ENCODE measurements at places on chromosomes 2 and 18.

DNA sequence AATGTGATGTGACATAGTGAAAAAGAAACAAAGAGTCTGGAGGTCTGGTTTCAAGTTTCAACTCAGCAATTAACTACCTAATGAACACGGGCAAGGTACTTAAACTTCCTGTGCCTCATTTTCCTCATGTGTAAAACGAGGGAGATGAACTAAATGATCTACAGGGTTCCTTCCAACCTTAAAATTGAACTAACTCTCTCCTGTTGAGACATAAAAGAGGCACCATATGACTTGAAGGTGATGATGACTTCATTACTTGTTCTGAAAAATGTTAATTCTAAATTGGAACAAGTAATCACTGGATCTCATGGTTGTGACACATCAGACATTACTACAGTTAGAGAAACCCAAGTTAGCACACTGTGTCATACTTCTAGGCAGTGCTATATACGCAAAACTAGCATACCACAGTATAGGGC is 8.9 kb upstream of the REL start:
- no peak for DNase-seq

DNA sequence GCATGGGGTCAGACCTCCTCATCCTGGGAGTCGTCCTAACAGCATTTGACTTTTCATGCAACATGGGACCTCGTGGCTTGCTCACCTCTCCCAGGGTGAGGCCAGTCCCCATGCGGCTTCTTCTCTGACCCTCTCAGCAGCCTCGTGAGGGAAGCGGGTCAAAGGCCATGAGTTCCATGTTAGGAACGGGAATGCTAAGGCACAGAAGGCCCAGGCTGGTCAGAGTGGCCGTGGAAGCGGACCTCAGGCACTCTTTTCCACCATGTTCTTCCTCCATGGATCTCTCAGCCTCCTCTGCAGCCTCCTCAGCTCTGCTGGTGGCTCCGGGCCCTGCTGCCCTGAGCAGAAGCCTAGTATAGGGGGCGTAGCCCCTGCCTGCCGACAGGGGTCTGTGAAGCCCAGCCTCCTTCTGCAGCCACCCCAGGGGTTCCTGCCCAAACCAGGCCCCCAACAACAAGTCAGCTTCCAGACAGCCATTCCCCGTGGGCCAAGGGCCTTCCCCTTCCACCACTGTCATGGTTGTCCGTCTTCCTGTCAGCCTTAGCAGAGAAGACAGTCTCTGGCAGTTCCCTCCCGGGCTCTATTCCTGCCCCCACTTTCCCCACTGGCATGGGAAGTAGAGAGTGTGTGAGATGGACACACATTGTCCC is 60.0 kb upstream of the OTOF start:
- DNase-seq = no peak

DNA sequence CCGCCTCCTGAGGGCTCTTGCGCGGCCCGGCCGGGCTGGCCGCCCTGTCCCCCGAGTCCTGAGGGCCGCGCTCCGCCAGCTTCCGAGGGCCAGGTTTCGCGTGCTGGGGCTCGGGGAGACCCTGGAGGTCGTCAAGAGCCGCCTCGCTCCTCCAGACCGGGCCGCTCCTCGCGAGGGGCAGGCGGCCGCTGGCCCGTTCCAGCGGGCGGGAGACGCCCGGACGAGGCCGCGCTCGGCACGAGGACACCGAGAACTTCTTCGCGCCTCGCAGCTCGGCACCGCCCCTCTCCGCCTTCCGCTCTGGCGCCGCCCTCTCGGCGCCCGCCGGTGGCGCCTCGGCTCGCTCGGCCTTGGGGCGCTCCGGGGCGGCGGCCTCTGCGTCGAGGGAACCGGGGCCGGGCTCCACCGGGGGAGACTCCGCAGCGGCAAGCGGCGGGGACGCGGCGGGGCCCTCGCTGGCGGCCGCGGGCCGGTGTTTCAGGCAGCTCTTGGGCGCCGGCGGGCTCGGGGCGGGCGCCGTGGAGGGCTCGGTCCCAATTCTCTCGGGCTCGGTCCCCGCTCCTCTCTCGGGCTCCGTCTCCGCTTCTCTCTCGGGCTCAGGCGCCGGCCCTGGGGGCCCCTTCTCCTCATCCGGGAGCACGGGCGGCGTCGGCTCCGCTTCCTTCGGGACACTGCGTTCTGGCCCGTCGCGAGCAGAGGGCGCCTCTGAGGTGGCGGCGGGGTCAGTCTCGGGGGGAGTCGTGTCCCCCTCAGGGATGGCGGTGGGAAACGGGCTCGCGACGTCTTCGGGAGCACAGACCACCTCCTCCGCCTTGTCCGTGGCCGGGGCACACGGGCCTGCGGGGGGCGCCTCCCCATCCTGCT is 91.6 kb upstream of the MGAT4A start:
- DNase-seq = no peak

DNA sequence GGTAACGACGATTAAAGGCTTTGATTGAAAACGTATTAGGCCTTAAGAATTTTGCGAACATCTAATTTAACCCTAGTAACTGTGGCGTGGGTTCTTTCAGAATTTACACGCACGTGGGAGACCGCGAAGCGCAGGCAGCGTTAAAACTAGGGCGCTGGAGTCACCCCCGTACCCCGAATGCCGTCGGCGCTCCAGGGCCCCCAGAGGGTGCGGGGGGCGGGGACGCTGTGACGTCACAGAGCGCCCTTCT is 673 bp upstream of the SMCHD1 start:
- no peak for DNase-seq

GRCh38 chr2:200943527-200944105 is 19.8 kb downstream of the ORC2 start:
- DNase-seq = no peak

- DNase-seq = peak; percentile 54
Observed at GRCh38 chr2:170493426-170494097, 221.6 kb upstream of the SP5 start.

DNA sequence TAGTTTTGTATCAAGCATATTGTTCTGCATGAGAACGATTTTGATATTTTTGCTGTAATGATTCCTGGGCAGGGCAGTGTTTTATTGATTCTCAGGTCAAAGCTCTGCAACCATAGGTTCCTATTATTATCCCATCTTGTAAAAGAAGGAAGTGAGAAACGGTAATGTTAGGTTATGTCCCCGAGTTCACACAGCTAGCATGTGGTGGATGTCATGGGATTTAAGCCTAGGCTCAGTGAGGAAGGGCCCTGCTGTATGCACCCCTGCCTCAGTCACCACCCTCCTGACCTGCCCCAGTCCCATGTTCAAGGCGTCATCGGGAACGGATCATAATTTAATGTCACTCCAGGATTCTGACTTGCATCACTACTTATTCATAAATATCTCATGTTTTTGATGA is 10.7 kb downstream of the ACP1 start:
- DNase-seq = no peak

- DNase-seq = no peak
Observed at GRCh38 chr2:68429311-68429826, 37.7 kb downstream of the FBXO48 start.

- no peak for DNase-seq
Observed at GRCh38 chr18:3094338-3094684, 81.4 kb upstream of the LPIN2 start.

- no peak for DNase-seq
Observed at GRCh38 chr18:47321815-47322214, 70.4 kb upstream of the SKOR2 start.

GRCh38 chr2:61419129-61419528 is 51.8 kb downstream of the USP34 start:
- DNase-seq = peak; percentile 28

GRCh38 chr2:199602271-199602895 is 144.6 kb upstream of the SATB2 start:
- DNase-seq = peak; percentile 20

- no peak for DNase-seq
Observed at GRCh38 chr18:51498085-51498855, 300.8 kb upstream of the MEX3C start.

GRCh38 chr2:232908695-232909094 is 38.6 kb downstream of the SNORC start:
- DNase-seq = no peak

DNA sequence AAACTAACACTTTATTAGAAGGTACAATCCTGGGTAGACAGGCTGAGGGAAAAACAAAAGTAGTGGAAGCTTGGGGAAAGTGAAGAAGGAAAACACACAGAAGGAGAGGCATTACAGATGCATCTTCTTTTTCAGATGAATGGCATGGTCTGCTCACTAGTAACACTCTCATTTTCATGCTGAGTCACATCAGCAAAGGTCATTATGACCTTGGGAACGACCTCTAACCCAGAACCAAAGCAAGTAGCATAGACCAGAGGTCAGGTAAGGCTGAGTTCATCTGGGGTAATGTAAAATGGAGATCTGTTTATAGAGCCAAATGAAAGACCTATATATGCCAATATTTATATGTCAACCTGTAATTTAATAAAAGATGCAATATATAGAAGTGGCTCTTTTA is 294.4 kb upstream of the LRRTM4 start:
- no peak for DNase-seq

DNA sequence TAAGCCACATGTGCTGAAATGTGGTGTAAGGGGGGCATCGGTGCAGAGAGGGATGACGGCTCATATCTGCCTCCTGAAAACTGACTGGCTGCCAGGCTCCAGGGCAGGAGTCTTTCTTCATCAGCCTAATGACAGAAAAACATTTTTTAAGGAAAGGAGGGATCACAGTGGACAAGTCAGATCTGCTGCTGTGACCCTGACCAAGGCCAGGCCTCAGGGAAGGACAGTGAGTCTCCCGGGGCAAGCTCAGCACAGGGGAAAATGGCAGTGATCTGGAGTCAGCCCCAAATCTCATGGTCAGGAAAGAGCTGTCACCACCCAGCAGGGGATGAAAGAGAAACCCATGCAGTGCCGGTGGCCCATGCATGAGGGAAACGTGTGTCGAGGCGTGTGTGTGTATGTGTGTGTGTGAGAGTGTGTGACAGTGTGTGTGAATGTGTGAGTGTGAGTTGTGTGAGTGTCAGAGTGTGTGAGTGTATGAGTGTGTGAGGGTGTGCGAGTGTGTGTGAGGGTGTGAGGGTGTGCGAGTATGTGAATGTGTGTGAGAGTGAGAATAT is 134.5 kb downstream of the INHBB start:
- DNase-seq = no peak

DNA sequence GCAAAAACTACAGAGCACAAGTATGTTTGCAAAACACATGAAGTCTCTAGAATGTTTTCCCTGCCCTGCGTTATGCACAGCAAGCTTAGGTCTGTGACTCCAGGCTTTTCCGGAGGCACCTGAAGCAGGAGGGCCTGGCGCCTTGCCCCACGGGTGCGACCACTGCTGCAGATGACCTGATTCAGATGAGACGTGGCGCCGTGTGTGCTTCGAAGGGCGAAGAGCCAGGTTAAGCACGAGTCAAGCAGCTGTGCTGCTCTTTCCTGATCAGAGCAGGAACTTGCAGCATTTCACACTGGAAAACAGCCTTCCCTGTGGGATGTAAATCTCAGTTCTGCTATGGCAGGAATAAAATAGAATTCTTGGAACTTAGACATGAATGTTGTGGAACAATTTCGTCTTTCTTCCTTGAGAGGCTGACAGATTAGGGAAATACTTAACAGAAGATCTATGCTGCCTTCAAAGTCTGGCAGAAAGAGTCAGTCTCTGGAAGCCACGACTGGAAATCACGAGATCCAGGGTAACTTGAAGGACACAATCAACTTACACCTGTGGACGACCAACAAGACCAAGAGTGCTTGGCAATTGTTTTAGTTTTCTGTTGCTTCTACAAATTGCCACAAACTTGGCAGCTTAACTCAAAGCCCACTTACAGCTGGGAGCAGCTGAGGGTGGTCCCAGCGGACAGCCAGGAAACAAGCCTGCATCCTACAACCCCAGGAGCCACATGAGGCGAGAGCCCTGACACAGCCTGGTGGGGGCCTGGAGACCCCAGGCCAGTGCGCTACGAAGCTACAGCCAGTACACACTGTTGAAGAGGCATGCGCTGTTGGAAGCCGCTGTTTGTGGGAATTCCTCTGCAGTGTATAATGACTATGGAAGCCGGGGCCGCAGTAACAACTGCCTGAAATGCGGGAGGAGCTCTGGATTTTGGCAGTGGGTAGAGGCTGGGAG is 42.9 kb downstream of the EIPR1 start:
- DNase-seq = no peak

DNA sequence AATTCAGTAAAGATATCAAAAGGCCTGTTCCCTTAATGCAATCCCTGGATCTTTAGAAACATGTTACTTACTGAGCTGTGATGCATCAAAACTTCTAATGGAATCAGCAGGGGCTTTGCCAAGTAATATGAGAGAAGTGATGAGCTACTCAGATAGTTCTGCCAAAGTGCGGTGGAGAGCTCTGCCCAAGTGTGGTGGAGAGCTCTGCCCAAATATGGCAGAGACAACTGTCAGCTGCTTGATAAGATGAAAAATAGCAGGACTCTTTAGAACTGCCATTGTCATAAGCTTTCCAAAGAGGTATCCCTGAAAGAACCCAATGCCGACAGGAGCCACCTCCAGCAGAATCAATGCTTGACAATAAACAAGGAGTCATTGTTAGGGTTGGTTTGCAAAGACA is 167.9 kb upstream of the SLC39A10 start:
- DNase-seq = peak; percentile 88

GRCh38 chr2:69616755-69617154 is 26.8 kb downstream of the AAK1 start:
- DNase-seq = peak; percentile 17

DNA sequence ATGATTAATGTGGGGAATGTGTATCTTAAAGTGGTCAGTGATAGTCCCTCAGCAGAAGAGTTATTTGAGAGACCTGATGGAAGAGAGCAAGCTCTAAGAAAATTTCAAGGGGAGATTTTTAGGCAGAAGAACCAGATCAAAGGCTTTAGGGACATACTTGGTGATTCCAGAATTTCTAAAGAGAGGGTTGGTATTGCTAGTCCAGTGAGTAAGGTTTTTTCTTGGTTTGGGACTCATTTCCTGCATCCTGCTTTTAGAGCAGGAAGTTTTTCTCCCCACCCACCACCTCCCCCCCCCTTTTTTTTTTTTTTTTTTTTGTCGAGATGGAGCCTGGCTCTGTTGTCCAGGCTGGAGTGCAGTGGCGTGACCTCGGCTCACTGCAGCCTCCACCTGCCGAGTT is 42.7 kb upstream of the DYSF start:
- no peak for DNase-seq

DNA sequence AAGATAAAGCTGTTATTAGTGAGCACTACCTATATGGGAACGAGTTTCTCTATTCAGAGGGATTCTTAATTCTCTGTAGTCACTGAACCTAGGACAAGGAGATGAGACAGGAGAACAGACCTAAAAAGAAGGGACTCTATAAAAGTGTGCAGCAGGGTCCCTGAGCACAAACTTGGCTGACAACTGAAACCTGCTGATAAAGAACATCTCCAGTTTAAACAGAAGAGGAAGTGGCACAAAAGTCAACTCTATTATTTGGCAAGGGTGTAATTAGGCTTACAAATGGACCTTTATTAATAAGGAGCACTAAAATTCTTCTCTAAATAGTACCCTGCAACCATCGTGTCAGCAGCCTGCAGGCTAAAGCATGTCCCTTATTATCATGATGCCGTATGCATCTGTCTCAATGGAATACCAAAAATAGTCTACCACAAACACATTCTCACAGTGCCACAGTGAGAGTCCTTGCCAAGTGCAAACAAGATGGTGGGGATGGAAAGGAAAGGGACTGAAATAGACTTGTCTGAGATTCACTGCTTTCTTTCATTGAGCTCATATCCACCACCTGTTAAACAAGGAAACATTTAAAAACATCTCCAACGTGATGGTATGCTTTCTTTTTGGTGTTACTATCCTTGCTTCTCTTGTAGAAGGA is 260.2 kb downstream of the INSIG2 start:
- no peak for DNase-seq

- DNase-seq = peak; percentile 54
Observed at GRCh38 chr2:156343940-156344301, 11.4 kb upstream of the NR4A2 start.
